Breast epithelium (tissue), 4 donors: ENCODE measurements at places on chromosomes 7 and 10. TPM values are rescaled to one million over a fixed set of nuclear protein-coding genes. Genes with fewer than 3 reads are reported as not detected.
A peak's percentile ranks its signal among the peaks of the same experiment; 100 is the strongest.

GRCh38 chr10:95837783-95838182 lies 70.0 kb upstream of the CC2D2B start:
- no peaks in the 10 kb centered on the region for H3K36me3 ChIP-seq
- no peak overlapping the region for H3K4me3 ChIP-seq
- peaks cover 4% of the 10 kb centered on the region for H3K4me1 ChIP-seq

Gene LIPJ
- 0.33 TPM for total RNA-seq

GRCh38 chr7:84783141-84783778 lies 403.6 kb downstream of the SEMA3D start:
- H3K4me1 ChIP-seq, result no peaks in the 10 kb centered on the region
- DNase-seq, result no peak
- no peak overlapping the region for H3K27ac ChIP-seq
- H3K36me3 ChIP-seq, result no peaks in the 10 kb centered on the region
- no peak overlapping the region for H3K4me3 ChIP-seq

DNA sequence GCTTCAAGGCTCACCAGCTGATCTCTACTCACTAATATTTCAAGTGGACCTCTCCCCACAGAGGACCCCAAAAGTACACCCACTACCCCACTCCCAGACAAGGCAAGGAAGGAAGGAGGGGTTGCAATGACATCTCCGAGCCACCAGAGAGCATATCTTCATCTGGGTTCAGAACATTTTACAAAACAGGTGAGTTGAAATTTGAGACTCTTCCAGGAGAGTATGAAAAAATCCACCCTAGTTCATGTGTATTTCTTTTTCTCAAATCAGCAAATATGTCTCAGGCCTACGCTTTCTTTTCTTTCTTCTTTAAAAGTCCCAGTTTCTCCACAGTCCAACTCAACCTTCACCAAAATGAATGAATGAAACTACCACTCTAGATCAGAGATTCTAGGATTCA lies 61.9 kb downstream of the SGMS1 start:
- no peak overlapping the region for H3K4me3 ChIP-seq
- no peak for DNase-seq
- no peaks in the 10 kb centered on the region for H3K36me3 ChIP-seq
- no peaks in the 10 kb centered on the region for H3K27me3 ChIP-seq
- H3K27ac ChIP-seq, result peak overlapping the region; percentile 48
- H3K4me1 ChIP-seq, result no peaks in the 10 kb centered on the region

Gene PLXNA4
- 32.5 TPM for total RNA-seq

- no peaks in the 10 kb centered on the region for H3K4me1 ChIP-seq
- H3K27me3 ChIP-seq, result no peaks in the 10 kb centered on the region
- no peak overlapping the region for H3K27ac ChIP-seq
These were observed 97.4 kb downstream of the CTTNBP2 start for GRCh38 chr7:117775801-117776200.

GRCh38 chr10:28996947-28997551 lies 291.8 kb upstream of the LYZL1 start:
- no peak overlapping the region for H3K27ac ChIP-seq
- H3K36me3 ChIP-seq, result no peaks in the 10 kb centered on the region
- no peaks in the 10 kb centered on the region for H3K4me1 ChIP-seq
- no peaks in the 10 kb centered on the region for H3K27me3 ChIP-seq

Gene VAX1
- not detected for total RNA-seq
